IMR-90 (cell line): ENCODE measurements at places on chromosomes 3 and 15. TPM values are rescaled to one million over a fixed set of nuclear protein-coding genes. Genes with fewer than 3 reads are reported as not detected.
A peak's percentile ranks its signal among the peaks of the same experiment; 100 is the strongest.

GRCh38 chr3:100104817-100105413 is 9.4 kb downstream of the FILIP1L start:
- no peak for DNase-seq

- no peak for DNase-seq
These were observed 79.9 kb downstream of the SMAD3 start for GRCh38 chr15:67145312-67145610.

- no peak for DNase-seq
These were observed 50.0 kb downstream of the ZIC1 start for GRCh38 chr3:147458995-147459704.

DNA sequence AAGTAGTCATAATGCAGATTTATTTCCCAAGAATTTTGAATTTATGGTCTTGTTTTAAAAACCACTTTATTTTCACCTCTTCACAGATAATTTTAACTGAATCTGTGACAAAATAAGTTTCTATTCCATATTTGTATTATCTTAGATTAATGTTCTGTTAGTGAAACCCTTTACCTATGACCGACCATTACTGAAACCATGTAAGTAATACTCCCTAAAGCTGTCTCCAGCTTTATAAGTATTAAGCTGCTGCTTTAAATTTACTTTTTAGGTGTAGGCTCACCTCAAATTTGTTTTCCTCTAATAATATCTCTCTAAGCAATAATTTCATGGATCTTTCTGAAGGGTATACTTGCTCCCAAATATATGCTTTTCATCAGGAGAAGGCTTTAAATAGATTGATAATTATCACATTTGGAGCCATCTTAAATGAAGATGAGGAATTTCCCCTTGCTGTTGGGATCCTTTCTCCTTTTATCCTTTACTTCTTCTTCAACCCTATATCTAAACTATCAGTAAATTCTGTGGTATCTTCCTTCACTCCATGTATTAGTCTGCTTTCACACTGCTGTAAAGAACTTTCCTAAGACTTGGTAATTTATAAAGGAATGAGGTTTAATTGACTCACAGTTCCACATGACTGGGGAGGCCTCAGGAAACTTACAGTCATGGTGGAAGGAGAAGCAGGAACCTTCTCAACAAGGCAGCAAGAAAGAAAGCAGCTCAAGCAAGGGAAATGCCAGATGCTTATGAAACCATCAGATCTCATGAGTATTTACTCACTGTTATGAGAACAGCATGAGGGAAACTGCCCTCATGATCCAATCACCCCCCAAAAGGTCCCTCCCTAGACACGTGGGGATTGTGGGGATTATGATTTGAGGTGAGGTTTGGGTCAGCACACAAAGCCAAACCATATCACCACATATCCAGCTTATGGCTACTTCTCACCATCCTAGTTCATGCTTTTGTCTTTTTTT is 92.3 kb upstream of the P2RY1 start:
- no peak for DNase-seq

GRCh38 chr3:66376568-66376967 is 124.3 kb downstream of the LRIG1 start:
- DNase-seq, result peak; percentile 85

- DNase-seq, result no peak
These were observed 278.0 kb upstream of the NECTIN3 start for GRCh38 chr3:110793611-110794010.

GRCh38 chr3:29746163-29746760 is 465.4 kb downstream of the RBMS3 start:
- no peak for DNase-seq

SLITRK3 gene
- total RNA-seq, result not detected in 2 replicates
